ENCODE measurements at places on chromosomes 4 and X.

- DNase-seq = peak; percentile 35
Observed at GRCh38 chr4:7857238-7857701, 82.4 kb downstream of the AFAP1 start.

DNA sequence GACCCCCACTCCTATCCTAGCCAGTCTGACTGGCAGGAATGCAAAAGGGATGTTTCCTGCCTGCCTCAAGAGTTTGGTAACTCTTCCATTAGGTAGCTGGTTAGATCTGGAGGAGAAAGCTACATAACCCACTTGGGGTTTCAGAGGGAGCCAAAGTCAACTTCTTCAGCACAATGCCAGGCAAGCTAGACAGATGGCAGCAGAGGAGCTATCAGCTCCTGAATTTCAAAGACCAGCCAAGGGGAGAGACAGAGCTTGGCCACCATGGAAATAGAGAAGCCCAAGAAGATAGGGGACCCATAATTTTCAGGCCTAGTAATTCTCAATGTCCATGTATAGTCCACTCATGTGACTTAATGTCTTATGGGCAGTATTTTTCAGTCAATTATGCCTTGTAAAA lies 56.4 kb downstream of the PGRMC1 start:
- no peak for DNase-seq

- DNase-seq = no peak
Observed at GRCh38 chrX:136094962-136095361, 52.4 kb upstream of the FHL1 start.

DNA sequence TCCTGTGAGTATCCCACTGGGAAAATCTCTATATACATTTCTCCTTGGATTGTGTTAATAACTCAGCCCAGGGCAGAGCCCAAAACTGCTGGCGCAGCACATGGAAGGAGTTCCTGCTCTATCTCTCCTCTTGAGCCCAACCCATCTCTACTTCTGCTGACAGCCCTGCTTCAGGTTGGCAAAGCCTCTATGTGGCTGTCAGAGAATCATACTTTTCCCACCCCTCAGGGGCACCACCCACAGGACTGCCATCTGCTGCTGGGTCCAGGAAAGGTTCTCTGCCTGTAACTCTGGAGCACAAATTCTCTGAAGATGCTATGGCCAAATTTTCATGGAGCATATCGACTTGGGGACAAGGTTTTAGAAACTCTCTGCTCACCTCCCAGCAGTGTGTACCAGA lies 278.5 kb upstream of the EMCN start:
- peak; percentile 93 for DNase-seq

- no peak for DNase-seq
Observed at GRCh38 chr4:3410401-3411135, 31.2 kb upstream of the HGFAC start.

DNA sequence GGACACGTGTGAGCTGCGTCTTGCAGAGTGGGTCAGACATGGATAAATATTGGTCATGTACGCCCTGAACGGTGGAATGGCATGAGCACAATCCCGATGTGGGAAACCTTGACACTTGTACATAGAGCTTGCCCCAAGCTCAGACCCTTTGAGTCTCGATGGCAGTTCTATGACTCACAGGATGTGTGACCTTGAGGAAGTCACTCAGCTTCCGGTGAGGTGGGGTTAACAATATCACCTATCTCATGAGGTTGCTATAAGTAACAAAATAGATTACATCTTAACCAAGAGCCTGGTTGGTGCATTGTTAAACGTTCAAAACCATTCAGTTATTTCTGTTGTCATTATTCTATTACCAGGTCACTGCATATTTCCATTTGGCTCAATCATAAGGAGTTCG lies 109.1 kb upstream of the TBL1X start:
- DNase-seq = no peak
